ENCODE measurements at places on chromosomes 1 and 21.
A peak's percentile ranks its signal among the peaks of the same experiment; 100 is the strongest.

DNA sequence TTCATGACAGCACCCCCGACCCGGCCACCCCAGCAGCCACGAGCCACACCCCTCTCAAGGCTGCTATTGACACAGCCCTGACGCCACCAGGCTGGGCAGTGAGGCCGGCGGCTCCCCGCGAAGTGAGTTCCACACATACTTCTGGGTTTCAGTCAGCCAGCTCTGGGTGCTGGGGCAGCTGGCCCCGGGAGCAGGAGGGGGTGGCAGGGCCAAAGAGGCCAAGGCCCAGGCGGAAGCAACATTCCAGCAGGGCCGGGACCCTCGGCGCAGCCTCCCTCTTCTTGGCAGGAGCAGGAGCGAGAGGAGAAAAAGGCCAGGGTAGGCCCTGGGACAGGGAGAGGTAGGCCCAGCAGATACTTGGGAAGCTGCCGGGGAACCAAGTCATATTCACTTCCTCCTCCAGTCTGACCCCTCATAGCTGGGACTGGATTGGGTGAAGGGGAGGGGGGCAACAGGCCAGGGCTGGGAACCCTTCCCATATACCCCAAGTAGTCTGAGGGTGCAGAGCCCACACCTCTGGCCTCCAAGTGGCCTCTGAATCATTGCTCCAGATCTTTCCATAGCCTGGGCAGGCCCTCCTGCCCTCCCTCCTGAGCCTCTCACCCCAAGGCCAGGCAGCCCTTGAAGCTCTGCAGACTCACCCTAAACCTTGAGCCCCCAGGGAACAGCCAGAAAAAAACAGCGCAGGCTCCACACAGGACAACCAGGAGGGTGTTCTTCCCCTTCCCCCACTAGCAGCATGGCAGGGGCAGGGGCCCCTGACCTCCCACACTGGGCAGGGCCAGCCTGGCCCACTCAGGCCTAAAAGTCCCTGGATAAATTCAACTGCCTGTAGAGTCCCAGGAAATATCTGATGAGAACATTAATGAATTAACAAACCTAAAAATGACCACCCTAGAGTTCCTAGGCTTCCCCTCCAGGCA is 5.7 kb downstream of the HSPG2 start:
- DNase-seq: peak; percentile 75

DNA sequence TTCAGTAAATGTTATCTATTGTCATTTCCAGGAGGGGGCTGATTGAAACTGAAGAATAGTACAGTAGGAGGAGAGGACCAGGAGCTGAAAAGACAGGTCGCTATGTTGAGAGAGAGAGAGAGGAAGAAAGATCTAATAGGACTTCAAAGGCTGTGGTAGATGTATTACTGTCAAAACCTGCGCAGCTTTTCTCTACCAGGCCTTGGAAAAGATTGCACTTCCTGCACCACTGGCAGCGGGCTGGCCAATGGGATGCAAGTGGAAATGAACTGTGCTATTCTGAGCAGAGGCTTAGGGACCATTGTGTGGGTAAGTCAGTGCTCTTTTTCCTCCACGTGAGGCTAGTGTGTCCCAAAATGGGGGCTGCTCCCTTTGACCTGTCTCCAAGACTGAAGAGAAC is 47.1 kb downstream of the MDM4 start:
- no peak for DNase-seq

DNA sequence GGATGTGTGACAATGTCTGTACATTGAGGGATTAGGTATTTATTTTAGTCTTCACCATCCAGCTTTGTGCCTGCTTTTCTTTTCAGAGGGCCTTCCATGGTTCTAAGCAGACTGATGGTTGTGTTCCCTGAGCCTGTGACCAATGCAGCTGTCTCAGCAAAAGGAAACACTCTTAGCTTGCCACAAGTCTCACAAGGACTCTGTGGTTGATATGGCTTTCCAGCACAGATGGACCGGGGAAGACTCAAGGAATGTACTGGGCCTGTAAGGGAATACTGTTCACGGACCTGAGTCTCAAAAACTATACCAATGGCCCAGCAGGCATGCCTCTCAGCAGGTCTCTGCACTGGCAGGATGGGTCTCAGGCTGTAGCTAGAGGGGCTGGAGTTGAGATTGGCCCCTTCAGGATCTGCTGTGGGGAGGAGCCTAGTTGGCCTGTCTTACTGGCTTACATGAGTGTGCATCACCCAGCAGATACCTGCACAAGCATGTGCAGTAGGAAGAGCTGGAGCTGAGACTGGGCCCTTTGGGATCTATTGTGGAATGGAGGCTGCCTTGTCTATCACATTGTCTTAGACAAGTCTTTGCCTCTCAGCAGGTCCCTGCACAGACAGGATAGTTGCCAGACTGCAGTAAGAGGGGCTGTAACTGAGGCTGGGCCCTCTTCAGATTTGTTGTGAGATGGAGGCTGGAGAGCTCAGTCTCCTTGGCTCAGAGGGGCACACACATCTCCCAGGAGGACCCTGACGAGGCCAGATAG is 52.0 kb upstream of the PDC start:
- no peak for DNase-seq

DNA sequence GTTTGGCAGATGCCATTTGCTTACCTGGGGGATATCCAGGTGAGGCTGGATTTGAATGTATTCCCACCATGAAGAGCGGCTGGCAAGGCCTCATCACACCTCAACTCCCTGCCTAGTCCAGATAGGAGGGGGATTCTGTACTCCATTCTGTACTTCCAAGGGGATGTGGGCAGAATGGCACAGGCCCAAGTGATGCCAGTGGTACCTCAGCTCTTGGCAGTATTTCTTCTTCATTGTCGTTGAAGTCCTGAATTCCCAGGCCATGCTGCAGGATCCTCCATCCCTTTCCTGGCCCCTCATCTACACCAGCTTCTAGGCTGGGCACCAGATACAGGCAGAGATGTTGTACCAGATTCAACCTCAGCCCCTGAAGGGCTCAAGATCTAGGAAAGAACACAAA is 47.9 kb downstream of the KLHDC7A start:
- no peak for DNase-seq

- DNase-seq: no peak
Observed at GRCh38 chr1:180141381-180141934, 13.2 kb upstream of the QSOX1 start.

Data from umbilical cord (tissue), 2 donors.